Activated CD8-positive, alpha-beta memory T cell treated with anti-CD3 and anti-CD28 coated beads for 4 hours (primary cell): ENCODE measurements at places on chromosomes 1 and 21.
A peak's percentile ranks its signal among the peaks of the same experiment; 100 is the strongest.

- DNase-seq, result no peak
These were observed 144.8 kb upstream of the VANGL1 start for GRCh38 chr1:115496904-115497527.

- no peak for DNase-seq
These were observed 830 bp upstream of the PRDX1 start for GRCh38 chr1:45522324-45523104.

GRCh38 chr1:110203021-110203661 is 7.0 kb upstream of the KCNC4 start:
- peak; percentile 40 for DNase-seq

DNA sequence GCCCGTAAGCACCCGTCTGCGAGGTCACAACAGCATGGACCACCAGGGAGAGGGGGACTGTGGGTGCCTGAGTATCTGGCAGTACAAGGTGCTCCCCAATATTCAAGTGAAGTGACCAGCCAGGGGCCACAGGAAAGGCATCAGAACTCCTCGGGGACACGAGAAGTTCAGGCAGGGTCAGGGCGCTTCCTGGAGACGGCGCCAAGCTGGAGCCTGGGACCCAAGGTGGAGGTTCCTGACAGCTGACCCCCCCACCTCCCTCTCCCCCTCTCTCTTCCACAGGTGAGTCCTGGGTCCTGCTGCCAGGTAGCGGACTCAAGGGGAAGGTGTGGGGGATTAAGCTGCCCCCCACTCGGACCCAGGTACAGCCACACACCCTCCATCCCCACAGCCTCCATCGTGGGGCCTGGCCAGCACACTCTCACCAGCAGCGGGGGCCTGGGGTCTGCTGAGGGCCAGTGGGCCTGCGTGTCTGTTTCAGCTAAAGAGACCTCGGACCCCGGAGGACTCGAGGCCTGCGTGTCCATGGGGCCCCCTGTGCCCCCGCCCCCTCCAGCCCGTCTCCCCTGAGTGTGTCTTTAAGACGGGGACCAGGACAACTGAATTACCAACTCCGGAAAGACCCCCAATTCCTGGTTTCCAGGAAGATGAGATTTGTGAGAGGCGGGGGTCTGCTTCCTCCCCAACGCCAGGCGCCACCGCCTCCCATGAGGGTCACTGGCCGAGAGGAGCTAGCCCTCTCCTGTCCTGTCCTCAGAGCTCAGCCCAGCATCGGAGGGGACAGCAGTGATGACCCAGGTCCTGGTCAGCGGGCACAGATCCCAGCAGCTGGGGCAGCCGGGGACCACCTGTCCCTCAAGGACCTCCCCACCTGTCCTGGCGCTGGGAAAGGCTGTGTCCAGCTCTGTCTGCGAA is 6.2 kb downstream of the TNFRSF18 start:
- no peak for DNase-seq

GRCh38 chr21:37870221-37870620 is 46.0 kb downstream of the KCNJ6 start:
- DNase-seq, result no peak

DNA sequence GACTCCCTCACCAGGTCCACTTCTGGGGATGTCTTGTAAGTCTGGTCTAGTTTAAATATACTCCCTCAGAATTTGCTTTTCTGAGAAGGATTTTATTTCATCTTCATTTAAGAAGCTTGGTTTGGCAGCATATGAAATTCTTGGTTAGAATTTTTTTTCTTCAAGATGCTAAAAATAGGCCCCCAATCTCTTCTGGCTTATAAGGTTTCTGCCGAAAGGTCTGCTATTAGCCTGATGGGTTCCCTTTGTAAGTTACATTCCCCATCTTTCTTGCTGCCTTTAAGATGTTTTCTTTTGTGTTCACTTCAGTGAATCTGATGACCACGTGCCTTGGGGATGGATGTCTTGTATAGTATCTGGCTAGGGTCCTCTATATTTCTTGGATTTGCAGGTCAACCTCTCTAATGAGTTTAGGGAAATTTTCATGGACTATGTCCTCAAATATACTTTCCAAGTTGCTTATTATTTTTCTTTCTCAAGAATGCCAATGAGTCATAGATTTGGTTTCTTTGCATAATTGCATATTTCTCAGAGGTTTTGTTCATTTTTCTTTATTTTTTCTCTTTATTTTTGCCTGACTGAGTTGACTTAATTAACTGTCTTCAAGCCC is 19.4 kb downstream of the TCP10L start:
- no peak for DNase-seq

GRCh38 chr1:231216498-231216897 is 24.5 kb upstream of the GNPAT start:
- DNase-seq, result no peak
